Activated T-helper 1 cell treated with anti-CD3 and anti-CD28 coated beads, Interleukin-2, amount 50 U/mL, for 16 hours (primary cell): ENCODE measurements at places on chromosomes 7 and 10.

GRCh38 chr7:115249080-115249479, 327.2 kb downstream of the MDFIC start:
- no peak for DNase-seq

GRCh38 chr10:102832987-102833386, 4.2 kb downstream of the CYP17A1 start:
- DNase-seq = no peak

DNA sequence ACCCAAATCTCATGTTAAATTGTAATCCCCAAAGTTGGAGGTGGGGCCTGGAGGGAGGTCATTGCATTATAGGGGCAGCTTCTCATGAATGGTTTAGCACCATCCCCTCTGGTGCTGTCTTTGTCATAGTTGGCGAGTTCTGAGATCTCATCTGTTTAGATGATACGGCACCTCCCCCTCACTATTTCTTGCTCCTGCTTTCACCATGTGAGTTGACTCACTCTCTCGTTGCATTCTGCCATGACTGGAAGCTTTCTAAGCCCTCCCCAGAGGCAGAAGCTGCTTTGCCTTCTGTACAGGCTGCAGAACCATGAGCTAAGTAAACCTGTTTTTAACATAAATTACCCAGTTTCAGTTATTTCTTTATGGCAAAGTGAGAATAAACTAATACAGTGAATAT, 18.9 kb upstream of the ZNF138 start:
- DNase-seq = no peak

DNA sequence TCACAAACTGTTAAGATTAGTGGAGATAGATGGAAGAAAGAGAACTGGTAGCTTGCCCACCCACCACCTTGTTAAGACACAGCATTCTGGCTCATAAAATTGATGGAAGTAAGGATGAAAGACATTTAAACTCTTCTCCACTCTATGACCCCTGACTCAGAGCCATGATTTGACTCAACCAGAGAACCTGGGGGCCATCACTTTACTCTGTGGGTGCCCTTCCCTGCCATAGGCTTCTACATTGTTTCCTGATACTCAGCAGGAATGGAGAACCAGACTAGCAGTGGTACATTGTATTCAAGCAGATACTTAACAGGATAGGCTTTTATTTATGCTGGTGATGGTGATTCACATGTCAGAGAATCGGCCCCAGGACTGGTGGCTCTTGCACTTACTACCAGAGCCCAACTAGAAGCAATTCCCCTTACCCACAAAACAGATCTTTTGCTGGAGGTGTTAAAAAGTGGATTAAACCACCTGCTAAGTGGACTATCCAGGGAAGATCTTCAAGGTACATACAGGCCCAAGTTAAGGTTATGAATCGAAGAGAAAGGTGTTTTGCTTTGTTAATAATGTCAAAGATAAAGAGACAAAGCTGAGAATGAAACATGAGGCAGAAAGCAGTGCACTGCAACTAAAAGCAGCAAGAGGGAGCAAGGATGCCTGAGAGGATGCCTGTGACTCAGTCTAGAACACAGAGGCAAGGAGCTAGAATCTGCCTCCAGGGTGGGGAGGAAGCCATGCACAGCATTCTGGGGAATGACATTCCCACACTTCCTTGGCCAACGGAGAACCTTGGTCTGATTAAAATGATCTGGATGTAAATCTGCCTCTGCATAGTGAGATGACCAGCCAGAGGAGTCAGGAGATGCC, 36.0 kb upstream of the GLI3 start:
- DNase-seq = no peak

GRCh38 chr10:68327889-68328786, 3.7 kb upstream of the HNRNPH3 start:
- no peak for DNase-seq

GRCh38 chr10:117086546-117086945, 51.5 kb downstream of the VAX1 start:
- DNase-seq = no peak

DNA sequence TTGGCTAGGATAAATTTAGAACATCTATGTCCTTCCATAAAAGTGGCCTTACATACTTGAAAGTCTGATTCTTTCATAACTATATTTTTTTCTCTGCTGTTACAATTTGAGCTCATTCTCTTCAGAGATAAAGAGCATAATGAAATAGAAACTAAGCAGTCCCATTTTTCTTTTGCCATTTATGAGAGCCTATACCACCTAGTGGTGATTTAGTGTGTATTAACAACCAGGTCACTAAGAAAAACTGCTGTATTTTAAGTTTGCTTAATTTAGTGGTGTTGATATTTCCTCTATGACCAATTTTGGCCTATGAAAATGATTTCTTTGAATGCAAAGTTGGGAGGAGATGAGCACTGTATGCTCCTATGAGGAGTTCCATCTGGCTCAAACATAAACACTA, 88.7 kb upstream of the ZWINT start:
- no peak for DNase-seq

GRCh38 chr7:98168181-98168903, 42.9 kb upstream of the BHLHA15 start:
- DNase-seq = peak; percentile 30

- no peak for DNase-seq
Measured at GRCh38 chr10:104563051-104563450, 78.0 kb upstream of the SORCS3 start.

- DNase-seq = no peak
Measured at GRCh38 chr7:123641901-123642300, 13.8 kb upstream of the LMOD2 start.

DNA sequence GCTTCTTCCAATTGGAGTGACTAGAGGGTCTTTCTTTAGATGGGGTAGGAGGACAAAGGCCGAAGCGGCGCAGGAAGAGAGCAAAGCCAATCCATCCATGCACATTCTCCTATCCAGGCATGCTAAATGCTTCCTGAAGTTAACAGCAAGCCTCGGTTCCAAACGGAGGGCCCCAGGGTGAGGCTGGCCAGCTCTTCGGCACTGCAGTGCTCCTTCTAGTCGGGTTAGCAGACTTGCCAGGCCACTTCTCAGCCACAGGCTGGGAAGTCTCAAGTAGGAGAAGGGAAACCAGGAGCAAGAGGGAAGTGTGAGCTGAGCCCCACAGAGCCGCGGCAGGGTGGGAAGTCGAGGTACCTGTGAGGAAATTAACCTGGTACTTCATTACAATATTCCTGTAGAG, 253.8 kb upstream of the INHBA start:
- no peak for DNase-seq

GRCh38 chr7:78225534-78225933, 427.0 kb downstream of the PHTF2 start:
- no peak for DNase-seq

GRCh38 chr10:110735620-110736027, 91.5 kb downstream of the RBM20 start:
- DNase-seq = no peak

DNA sequence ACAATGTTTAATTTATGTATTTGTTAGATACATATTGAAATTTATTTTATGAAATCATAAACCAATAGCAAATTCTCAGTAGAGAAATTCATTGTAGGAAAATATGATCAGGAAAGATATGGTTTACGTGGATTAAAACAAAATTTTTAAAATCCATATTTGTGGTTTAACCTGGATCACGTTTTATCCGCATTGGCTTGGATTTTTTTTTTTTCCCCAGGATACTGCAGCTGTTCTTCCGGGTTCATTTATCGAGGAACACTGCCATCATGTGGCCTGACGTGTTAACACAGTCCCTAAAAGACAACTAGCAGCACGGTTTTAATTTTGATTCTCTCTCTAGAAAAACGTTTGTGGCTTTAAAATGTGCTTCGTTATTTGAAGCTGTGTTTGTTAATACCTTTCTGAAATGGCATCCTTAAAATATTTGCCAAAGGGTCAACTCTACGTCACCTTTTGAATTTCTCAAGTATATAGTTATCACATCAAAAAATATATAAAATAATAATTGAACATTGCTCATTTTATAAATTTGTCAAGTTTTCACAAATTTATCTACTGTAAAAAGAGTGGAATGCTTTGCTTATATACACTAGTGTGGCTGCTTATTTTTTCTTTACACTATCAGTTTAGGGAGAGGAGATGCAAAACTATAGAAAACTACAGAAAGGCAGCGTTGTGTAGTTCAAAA, 8.7 kb upstream of the ASB4 start:
- DNase-seq = no peak
